Stimulated activated CD8-positive, alpha-beta memory T cell treated with anti-CD3 and anti-CD28 coated beads, Interleukin-7, amount 100 ng/mL, for 1 hour (primary cell): ENCODE measurements at places on chromosomes 6 and 20.

- DNase-seq, result no peak
These were observed 1.1 kb downstream of the CD109 start for GRCh38 chr6:73696966-73697655.

GRCh38 chr20:38804682-38805501, 605 bp upstream of the PPP1R16B start:
- peak; percentile 58 for DNase-seq

DNA sequence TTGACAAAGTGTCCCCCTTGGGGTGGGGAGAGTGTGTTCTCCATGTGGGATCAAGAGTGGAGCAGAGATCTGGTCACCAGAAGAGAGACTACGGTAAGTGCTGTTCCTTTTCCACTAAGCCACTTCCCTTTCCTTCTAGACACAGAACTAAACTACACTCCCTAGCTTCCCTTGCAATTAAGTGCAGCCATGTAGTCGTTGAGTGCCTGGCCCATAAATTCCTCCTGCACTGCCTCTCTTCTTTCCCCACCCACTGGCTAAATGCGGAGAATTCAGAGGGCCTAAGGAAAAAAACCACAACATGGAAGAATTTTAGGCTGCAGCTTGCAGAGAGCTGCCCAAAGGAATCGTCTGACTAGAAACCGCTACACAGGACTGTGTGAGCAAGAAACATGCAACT, 1.5 kb downstream of the WDR27 start:
- no peak for DNase-seq

DNA sequence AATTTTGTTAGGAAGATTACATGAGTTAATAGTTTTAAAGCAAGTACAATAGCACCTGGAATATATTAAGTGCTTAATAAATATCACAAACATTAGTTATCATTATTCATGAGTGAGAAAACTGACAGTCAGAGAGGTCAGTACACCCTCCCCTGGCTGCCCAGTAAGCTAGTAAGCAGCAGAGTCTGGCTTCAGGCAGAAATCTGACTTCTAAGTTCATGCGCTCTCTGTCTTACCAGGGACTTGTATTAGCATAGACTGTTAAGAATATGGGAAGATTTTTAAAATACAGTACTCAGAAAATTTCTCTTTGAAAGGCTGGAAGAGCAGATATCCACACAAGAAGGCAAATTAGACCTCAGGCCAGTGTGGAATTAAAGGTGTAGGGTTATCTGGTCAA, 40.8 kb downstream of the BCAS1 start:
- no peak for DNase-seq

DNA sequence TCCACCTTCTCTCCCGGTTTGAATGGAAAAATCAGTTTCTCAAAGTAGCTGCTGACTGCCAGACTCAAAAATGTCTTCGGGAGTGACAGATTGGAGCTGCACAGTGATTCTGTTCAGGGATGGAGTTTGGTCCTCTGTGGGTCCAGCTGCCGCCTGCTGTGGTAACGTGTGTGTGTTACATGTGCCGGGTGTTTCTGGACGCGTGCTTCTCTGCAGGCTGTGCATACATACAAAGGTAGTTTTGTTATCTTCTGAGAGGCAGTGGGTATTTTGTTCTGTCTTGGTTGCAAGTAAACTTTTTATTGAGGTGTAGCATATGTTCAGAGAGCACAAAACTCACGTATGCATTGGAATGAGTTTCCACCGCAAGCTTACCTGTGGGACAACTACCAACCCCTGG, 41.3 kb upstream of the NAA20 start:
- no peak for DNase-seq

DNA sequence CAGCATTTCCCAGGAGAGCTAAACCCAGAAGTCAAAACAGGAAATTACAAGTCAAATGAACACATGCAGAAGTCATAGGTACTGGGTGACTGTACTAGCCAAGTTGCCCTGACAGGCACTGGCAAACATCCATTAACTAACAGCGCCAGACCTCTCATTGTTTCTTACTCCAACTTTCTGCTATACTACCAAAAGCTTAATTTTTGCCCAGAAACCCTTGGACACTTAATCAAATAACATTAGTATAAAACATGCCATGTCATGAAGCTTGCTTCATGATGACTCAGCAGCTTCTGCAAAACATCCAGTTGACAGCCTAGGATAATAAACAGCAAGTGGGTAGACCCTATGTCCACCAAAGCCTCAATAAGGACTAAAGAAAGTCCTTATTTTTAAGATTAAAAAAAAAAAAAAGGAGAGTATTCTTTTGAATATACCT, 3.5 kb downstream of the NUP153 start:
- DNase-seq, result no peak

GRCh38 chr6:126312013-126312665, 27.8 kb upstream of the CENPW start:
- no peak for DNase-seq

DNA sequence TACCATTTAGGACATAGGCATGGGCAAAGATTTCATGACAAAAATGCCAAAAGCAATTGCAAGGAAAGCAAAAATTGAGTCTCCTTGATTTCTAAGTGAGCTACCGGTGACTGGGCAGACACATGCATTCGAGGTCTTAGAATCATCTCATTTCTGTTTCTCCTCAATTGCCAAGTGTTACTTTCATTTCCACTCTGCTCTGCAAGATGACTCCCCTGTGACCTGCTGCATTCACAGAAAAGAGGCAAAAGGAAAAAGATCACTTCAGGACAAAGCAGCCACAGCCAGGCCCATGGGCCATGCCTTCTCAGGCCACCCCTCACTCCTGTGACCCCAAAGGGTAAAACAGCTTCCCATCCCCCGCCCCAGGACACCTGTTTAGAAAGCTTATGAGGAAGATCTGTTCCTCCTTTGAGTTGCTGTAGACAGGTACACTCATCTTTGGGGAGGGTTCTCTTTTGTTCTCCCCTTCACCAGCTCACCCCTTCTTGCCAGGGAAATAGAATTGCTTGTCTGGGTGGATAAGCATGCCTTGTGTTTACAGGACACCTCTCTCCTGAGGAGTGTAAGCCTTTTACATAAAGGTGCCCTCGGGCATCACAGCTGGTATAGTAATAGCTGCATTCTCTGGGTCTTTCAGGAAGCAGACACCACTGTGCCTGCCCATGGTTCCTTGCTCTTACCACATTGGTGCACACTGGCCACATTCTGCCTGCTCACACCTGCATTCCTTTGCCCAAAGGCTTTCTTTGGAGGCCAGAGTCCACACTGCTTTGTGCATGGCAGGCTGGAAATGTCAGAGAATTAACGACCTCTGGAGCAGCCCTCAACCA, 105.0 kb downstream of the SLC24A3 start:
- no peak for DNase-seq

- no peak for DNase-seq
These were observed 55.6 kb upstream of the BEND6 start for GRCh38 chr6:56899311-56899710.

DNA sequence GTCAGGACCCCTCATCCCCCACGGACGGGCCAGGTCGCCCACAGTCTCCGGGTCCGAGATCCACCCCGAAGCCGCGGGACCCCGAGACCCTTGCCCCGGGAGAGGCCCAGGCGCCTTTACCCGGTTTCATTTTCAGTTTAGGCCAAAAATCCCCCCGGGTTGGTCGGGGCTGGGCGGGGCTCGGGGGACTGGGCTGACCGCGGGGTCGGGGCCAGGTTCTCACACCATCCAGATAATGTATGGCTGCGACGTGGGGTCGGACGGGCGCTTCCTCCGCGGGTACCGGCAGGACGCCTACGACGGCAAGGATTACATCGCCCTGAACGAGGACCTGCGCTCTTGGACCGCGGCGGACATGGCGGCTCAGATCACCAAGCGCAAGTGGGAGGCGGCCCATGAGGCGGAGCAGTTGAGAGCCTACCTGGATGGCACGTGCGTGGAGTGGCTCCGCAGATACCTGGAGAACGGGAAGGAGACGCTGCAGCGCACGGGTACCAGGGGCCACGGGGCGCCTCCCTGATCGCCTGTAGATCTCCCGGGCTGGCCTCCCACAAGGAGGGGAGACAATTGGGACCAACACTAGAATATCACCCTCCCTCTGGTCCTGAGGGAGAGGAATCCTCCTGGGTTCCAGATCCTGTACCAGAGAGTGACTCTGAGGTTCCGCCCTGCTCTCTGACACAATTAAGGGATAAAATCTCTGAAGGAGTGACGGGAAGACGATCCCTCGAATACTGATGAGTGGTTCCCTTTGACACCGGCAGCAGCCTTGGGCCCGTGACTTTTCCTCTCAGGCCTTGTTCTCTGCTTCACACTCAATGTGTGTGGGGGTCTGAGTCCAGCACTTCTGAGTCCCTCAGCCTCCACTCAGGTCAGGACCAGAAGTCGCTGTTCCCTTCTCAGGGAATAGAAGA, 978 bp downstream of the HLA-A start:
- DNase-seq, result no peak

- no peak for DNase-seq
These were observed 3.1 kb downstream of the RSPH3 start for GRCh38 chr6:158996856-158997255.

- no peak for DNase-seq
These were observed 2.7 kb downstream of the KCNS1 start for GRCh38 chr20:45098103-45098773.

GRCh38 chr6:73487473-73487872, 25.9 kb downstream of the MTO1 start:
- no peak for DNase-seq

DNA sequence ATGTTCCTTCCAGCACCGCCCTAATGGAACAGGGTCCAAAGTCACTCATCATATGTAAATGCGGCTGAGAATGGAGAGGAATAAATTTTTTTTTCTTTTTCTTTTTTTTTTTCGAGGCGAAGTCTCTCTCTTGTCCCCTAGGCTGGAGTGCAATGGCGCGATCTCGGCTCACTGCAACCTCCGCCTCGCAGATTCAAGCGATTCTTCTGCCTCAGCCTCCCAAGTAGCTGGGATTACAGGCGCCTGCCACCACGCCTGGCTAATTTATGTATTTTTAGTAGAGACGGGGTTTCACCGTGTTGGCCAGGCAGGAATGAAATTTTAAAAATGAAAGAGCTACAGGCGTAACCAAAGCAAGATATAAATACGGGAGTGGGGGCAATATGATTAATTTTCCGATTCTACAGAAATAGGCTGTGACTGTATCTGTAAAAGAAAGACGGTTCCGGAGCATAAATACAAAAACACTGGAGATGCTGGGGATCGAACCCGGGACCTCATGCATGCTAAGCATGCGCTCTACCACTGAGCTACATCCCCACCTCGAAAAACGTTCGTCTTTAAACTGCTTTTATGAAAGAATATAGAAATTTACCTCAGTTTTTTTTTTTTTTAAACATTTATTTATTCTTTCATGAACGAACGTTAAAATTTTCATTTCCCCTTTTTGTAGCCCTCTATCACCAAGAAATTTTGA, 132.2 kb downstream of the GPX5 start:
- no peak for DNase-seq
